ENCODE measurements at places on chromosomes 2 and 18.
A peak's percentile ranks its signal among the peaks of the same experiment; 100 is the strongest.

DNA sequence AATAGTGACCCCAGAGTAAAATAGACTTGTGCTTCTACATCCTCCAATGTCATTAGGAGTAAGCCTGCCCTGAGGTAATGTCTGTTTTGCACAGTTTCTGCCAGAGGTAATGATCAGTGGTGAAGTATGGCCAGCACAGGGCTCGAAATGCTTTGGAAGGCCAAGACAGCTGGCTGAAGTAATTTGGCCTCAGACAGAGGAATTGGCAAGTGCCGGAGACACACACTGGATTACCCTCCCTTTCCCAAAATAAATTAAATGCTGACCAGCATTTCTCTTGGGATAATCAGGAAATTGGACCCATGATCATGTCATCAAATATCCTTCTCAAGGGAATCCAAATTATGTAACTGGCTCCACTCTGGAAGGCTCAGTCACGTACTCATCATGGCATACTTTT, 379.0 kb upstream of the CHST9 start:
- DNase-seq = no peak

DNA sequence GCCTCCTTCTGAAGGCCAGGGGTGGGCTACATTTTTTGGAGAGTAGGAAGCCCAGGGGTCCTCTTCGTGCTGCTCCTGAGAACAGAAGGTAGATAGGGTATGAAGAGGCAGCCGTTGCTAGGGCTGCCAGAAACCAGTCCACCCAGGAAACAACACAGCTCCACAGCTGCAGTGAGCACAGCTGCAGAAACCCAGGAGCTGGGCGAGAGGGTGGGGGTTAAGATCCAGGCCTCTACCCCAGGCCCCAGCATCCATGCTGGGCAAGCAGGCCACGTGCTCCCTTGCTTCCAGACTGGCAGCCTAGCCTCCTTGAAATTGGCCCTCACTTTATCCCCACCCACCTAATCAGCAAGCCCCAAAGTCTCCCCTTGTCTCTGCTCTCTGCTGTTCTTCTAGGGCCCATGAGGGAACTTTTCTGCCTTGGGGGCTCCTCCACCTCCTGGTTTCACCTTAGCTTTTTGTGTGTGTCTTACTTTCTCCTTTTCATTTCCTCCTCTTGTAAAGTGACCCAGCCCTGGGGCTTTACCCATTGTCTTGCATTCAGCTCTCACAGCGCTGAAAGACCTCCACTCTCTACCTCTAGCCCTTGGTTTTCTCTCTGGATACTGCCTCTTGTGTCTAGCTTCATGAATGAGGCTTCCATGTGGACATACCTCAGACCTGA, 30.7 kb downstream of the STON1 start:
- DNase-seq = no peak

GRCh38 chr2:237876061-237876526, 16.7 kb downstream of the RAMP1 start:
- DNase-seq = no peak

GRCh38 chr2:189835855-189836558, 51.8 kb downstream of the PMS1 start:
- DNase-seq = no peak

DNA sequence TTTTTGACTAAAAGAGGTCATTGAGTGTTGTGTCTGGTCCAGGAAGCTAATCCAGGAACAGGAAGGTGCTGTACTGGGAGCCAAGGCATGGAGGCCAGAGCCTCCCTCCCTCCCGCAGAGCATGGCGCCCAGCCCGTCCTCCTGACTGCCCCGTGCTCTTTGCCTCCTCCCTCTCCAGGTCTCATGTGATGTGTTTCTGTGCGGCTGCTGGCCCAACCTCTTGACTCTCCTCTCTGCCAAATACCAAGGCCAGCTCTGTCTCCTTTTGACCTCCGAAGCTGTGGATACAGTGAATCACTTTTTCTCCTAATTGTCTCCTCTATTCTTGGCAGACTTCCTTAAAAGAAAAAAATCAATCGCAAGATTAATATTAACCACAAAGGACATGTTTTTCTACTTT, 284.1 kb downstream of the PHLPP1 start:
- DNase-seq = peak; percentile 35

DNA sequence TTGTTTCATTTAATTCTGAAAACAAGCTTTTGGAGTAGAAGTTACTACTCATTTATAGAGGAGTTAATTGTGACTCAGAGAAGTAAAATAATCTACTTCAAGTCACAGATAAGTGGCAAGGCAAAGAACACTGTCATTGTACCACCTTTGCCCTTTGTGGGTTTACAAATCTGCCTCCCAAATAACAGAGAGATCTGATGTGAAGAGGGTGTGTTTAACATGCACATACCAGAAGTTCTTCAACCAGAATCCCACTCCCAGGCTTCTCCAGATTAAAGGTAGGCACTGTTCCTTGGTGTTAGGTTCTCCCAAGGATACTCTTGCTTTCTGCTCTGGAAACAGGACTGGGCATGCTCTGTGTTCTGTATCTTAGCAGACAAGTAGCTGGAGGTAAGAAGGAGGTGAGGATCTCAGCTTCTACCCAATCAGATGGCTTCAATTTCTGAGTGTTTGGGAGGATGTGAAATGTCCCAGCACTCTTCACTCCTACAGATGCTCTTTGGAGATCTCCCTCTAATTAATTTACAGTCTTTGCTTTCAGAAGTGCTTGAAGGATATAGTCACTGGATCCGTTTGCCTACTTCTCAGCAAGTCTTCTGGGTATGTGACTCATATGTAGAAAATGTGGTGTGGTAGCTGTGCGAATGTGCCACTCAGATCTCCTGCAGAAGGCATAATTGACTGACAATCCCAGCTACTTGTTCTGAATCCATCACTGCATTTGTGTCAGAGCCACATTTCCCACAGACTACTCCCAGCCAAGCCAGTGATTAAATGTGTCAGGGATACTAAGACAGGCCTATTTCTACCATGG, 111.1 kb downstream of the KLHL14 start:
- DNase-seq = peak; percentile 50

- DNase-seq = peak; percentile 63
These were observed 2.7 kb downstream of the TNP1 start for GRCh38 chr2:216857131-216857550.

DNA sequence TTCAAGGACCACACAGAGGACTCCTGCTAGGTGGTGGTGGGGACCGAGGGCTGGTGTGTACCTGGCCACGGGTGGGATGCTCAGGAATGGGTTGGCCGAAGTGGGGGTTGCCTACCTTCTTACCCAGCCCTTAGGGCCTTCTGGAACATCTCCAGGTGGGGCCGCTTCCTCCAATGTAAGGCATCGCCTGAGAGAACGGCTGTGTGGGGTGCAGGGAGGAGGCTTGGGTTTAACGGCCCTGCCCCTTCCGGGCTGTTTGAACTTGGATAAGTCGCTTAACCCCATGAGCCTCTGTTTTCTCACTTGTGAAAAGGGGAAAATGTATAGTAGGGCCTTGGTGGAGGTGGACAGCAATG, 35.0 kb downstream of the EMILIN2 start:
- no peak for DNase-seq

DNA sequence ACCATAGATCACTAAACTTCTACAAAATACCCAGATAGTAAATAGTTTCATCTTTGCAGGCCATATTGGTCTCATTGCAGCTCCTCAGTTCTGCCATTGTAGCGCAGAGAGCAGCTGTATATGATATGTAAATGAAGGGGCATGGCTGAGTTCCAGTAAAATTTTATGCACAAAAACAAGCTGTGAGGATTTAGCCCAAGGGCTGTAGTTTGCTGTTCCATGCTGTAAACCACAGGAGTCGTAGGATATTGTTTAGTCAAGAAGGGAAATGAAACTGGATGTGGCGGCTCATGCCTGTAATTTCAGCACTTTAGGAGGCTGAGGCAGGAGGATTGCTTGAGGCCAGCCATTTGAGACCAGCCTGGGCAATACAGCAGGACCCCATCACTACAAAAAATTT, 83.0 kb downstream of the MGAT5 start:
- no peak for DNase-seq

DNA sequence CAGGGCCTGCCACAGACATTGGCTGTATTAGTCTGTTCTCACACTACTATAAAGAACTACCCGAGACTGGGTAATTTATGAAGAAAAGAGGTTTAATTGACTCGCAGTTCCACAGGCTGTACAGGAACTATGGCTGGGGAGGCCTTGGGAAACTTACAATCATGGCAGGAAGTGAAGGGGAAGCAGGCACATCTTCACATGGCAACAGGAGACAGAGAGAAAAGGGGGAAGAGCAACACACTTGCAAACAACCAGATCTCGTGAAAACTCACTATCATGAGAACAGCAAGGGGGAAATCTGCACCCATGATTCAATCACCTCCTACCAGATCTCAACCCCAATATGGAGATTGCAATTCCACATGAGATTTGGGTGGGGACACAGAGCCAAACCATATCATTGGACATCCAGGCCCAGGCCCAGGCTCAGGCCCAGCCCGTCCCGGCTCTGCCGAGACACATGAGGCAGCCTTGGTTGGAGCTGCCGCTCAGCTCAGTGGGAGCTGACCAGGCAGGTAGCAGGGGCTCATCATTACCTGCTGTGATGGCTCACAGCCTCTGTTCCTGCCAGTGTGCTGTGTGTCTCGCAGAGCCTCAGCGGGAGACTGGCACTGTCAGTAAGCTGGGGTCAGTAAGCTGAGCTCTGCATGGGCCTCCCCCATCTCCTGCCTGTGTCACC, 8.6 kb upstream of the RALB start:
- DNase-seq = no peak

GRCh38 chr2:165876712-165877111, 76.9 kb downstream of the TTC21B start:
- DNase-seq = no peak

DNA sequence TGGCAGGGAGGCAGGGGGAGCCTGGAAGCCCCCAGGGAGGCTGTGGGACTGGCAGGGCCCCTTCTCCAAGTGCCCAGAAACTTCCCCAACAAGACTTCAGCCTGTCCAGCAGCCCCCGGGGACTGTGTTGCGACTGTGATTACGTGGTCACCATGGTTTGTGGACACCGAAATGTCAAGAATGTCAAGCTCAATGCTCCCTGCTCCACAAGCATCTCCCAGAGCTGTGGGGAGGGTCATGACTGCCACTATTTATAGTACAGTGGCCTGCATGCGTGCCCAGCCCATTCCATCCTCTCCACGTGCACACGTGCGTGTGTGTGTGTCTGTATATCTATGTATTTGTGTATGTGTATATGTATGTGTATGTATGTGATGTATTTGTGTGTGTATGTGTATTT, 93.8 kb upstream of the MBOAT2 start:
- DNase-seq = no peak

- no peak for DNase-seq
These were observed 5.8 kb downstream of the MBD1 start for GRCh38 chr18:50275503-50276036.

DNA sequence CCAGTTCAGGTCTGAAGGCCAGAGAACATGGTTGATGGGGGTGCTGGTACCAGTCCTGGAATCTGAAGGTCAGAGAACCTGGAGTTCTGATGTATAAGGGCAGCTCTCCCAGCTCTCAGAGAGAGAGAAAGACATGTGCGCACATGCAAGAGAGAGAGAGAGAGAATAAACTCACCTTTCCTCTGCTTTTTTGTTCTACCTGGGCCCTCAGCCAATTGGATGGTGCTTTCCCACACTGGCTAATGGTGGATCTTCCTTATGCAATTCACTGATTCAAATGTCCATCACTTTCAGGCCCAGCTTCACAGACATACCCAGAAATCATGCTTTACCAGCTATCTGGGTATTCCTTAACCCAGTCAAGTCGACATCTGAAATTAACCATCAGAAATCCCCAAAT, 377.7 kb upstream of the MEX3C start:
- no peak for DNase-seq

- DNase-seq = no peak
These were observed 213.5 kb upstream of the RND3 start for GRCh38 chr2:150700666-150701580.

- DNase-seq = no peak
These were observed 8.4 kb upstream of the ARID5A start for GRCh38 chr2:96528006-96528699.

GRCh38 chr18:5434425-5434824, 109.4 kb downstream of the EPB41L3 start:
- no peak for DNase-seq

- no peak for DNase-seq
These were observed 12.6 kb upstream of the CXCR4 start for GRCh38 chr2:136130511-136130910.

DNA sequence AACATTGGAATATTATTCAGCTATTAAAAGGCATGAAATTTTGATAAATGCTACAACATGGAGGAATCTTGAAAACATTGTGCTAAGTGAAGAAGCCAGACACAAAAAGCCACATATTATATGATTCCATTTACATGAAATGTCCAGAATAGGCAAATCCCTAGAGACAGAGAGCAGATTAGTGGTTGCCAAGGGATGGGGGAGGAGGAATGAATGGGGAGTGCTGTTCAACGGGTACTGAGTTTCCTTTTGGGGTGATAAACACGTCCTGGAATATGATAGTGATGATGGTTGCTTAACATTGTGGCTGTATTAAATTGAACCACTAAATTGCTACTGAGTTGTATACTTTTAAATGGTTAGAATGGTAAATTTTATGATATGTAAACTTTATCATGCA, 8.9 kb upstream of the TWSG1 start:
- DNase-seq = no peak

DNA sequence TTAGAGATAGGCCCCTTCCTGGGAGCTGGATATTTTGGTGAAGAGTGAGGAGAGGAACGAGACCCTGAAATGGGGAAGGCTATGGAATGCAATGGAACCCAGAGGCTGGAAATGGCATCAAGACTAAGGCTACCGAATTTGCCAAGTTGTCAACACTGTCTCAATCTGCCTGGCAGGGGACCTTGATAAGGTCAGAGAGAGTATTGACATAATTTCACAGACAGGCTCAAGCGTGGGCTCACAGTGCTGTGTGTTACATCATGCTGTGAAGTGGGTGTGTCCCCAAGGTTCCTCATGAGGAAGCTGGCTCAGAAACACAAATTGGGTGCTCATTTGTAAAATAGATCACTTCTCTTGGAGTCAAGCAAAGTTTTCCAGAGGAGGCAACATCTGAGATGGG, 51.8 kb upstream of the CYRIA start:
- DNase-seq = no peak

- peak; percentile 66 for DNase-seq
These were observed 161.6 kb upstream of the TRIB2 start for GRCh38 chr2:12555012-12555645.

DNA sequence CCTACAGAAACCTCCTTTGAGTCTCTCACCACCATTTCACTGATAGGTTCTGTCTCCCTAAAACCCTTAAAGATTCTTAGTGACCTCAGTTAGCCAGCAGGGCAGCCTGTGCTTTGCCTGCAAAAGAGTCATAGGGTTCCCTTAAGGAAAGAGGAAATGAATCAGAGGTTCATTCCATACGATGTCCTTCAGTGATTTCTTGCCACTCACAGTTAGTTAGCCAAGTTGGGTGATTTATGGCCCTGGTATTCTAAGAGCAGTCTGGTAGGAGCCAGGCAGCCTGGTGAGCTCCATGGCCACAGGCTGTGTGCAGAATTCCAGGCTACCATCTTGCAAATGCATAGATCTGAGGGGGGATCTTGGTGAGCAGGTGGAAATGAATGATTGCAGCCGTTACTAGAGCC, 18.7 kb upstream of the CCBE1 start:
- peak; percentile 96 for DNase-seq

GRCh38 chr2:120562218-120563005, 173.3 kb upstream of the GLI2 start:
- no peak for DNase-seq
